ENCODE measurements at places on chromosomes 6 and 20.

DNA sequence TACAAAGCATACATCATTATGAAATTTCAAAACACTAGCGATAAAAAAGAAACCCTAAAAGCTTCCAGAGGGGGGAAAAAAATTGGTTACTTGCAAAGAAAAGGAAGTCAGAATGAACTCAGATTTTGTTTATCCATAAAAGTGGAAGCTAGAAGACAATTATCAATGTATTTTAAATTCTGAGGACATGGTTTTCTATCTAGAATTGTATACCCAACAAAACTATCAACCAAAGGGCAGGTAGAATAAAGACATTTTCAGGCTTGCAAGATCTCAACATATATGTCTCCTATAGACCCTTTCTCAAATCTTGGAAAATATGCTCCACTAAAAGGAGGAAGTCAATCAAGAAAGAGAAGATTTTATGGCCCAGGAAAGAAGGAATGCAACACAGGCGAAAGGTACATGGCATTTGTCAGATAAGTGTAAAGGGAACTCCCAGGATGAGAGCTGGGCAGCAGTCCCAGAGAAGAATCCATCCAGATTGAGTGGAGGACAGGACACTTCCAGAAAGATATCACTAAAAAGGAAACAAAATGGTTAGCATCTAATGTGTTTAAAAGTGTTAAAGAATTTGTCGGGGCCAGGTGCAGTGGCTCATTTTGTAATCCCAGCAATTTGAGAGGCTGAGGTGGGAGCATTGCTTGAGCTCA is 45.4 kb upstream of the ZFAND3 start:
- DNase-seq = no peak

- no peak for DNase-seq
Measured at GRCh38 chr20:37968841-37969401, 64.3 kb downstream of the TTI1 start.

DNA sequence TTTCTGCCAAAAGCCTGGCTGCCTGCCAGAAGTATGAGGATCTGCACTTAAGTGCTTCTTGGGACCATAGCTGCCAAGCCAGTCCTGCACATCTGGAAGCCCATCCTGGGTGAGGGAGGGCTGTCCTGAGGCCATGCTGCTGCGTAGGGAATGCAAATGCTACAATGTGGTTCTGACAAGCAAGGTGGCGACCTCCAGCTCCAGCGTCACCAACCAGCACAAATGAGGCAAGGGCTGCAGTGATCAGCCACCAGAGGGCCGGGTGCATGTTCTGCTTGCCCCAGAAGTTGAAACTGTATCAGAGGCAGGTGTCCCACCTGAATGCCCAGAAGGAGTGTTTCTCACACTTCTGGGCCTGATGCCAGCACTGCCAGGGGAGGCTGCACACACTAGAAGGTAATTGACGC is 99.1 kb upstream of the KCNQ5 start:
- DNase-seq = peak; percentile 9

GRCh38 chr6:145026267-145026679 is 709.0 kb downstream of the EPM2A start:
- DNase-seq = no peak

GRCh38 chr6:12047304-12047703 is 35.2 kb downstream of the HIVEP1 start:
- DNase-seq = no peak

GRCh38 chr6:128057541-128057940 is 156.7 kb upstream of the THEMIS start:
- DNase-seq = no peak

DNA sequence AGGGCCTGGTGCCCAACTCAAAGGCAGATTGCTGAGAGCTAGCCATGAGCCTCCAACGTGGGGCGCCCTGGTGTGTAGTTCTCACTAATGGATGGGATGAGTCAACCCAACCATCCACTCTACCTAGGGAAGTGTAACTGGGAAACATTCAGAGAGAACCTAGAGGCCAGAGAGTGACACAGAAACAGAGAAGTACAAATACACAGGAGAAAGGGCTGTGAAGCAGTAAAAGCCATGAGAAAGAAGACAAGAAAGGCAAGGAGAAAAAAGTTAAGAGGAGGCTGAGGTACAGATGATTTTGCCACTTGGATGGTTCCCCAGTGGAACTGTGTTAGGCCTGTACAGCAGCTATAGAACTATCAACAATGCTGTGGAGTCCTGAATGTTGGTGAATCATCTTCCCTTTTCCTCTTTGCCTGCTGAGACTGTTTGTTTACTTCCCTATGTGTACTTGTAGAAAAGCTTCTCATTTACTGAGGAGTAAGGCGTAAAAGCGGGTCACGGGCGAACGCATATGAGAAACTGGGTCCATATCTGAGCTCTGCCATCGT is 39.0 kb downstream of the MAN1A1 start:
- no peak for DNase-seq

GRCh38 chr20:63009045-63009961 is 2.5 kb upstream of the BHLHE23 start:
- peak; percentile 72 for DNase-seq

DNA sequence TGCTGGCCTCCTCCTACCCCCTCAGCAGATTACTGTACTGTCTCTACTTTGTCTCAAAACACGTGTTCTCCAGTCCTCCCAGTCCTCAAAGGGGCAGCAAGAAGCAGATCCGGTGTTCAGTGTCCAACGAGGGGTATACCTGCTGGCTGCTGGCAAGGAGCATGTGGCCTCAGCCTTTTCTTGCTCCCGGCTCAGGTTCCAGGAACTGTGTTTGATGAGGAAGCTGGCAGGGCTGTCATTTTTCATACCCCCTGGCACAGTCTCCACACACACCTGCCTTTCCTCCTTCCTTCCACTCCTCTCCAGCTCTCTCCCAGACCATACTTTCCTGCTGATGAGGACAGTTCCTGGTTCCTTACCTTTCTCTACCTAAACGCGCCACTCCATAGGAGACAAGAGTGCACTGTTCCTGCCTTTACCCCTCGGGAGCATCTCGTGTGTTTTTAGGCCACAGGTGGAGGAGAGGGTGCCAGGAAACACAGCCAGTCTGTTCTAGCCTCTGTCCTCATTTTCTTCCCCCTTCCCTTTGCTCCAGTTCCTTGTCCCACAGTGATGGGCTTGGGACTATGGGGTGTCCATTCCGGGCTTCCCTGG is 77.2 kb downstream of the SSR1 start:
- DNase-seq = no peak

DNA sequence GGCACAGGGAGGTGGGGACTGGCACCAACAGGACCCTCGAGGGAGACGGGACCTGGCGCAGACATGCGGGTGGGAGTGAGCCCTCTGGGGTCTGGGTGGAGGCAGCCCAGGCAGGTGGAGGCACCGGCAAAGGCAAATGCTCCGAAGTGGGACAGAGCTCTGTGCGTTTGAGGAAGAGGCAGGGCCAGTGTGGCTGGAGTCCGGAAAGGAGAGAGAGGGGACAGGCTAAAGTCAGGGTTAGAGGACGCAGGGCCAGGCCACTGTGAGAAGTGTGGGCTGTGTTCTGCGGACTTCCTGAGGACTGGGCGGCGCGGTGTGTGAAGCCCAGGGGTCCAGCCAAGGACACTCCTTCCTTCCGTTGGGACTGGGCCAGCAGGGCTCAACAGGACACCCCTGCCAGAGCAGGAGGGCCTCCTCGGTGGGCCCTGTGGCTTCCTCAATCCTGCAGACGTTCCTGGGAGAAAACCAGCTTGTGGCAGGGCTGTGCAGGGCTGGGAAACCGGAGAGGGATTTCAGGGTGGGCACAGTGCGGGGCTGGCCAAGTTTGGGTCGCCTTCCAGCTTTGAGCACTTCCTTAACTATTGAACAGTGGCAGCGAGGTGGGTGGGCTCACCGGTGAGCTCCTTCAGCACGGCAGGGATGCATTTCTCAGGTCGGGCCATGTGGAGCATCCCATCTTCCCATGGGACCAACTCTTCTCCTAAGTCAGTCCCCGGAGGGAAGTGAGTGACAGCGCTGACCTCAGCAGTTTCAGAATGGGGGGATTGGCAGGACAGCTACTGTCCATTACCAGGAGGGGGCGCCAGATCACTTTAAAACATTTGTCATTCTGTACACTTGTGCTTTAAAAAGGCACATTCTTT is 22.5 kb downstream of the MOCS3 start:
- peak; percentile 63 for DNase-seq

GRCh38 chr6:4017058-4017739 is 61.7 kb downstream of the FAM217A start:
- no peak for DNase-seq

DNA sequence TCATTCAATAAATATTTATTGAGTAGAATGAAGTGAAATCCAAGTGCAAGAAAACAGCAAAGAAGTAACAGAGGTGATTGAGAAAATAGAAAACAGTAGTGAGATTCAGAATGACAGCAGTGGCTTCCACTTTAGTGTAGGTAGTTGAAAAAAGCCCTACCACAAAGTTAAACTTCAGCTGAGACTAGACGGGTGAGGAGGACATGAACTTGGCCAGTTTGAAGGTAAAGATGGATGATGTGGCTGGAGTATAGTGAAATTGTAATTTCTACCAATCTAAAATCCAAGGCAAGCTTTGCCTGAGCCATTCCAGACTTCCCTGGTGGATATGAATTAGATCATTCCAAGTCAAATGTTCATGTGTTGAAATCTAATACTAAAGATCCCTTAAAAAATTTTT is 32.6 kb upstream of the AHI1 start:
- DNase-seq = no peak

DNA sequence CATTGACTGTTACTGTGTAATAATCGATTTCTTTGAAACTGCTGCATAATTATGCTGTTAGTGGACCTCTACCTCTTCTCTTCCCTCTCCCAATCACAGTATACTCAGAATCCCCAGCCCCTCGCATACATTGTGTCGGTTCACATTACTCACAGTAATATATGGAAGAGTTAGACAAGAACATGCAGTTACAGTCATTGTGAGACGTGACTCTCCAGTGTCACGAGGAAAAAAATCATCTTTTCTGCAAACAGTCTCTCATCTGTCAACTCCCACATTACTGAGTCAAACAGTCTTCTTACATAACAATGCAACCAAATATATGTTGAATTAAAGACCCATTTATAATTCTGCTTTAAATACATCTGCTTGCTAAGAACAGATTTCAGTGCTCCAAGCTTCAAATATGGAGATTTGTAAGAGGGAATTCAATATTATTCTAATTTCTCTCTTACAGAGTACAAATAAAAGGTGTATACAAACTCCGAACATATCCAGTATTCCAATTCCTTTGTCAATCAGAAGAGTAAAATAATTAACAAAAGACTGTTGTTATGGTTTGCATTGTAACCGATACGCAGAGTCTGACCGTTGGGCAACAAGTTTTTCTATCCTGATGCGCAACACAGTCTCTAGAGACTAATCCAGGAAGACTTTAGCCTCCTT is 113.3 kb downstream of the TMEM242 start:
- DNase-seq = no peak

- DNase-seq = no peak
Measured at GRCh38 chr20:63087872-63088680, 81.3 kb upstream of the BHLHE23 start.

- DNase-seq = no peak
Measured at GRCh38 chr6:165976684-165977083, 191.0 kb downstream of the TBXT start.

DNA sequence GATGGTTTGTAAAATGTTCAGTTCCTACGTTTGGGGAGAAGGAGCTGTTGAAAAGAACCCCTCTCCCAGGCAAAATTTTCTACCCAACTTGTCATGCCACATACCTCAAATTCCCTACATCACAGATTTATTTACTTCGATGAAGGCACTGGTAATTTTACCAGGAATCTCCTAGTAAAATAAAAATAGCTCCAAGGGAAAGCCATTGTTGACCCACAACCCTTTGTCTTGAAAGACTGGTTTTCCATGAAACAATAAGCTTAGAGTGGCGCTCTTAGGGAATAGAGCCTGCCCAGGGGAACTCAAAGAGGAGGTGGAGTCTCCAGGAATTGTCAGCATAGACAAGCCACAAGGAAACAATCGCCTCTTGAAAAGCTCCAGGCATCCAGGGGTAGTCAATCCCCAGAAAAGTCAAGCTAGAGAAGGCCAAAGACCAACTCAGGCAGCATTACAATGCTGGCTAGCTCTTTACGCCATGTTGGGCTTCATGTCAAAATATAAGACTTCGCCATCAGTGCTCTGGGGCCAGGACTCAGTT is 99.2 kb upstream of the RREB1 start:
- DNase-seq = no peak

- no peak for DNase-seq
Measured at GRCh38 chr6:3368685-3369084, 88.2 kb downstream of the SLC22A23 start.

- no peak for DNase-seq
Measured at GRCh38 chr20:60104993-60105803, 147.0 kb downstream of the CDH26 start.

DNA sequence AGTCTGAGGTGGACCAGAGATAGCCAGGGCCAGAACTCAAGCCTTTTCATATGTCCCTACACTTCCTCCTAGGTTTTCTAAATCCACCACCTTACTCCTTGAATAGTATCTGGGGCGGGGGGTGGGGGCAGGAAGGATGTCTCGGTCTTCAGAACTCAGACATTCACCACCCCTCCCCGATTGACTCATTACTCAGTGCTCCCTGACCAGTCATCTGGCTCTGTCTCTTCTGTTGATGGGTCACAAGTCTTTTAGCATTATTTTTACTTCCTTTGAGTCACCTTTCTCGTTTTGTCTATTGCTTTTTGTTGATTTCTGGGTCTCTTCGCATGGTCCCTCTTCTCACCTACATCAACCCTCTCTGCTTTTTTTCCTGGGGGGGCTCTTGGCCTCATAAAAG is 23.3 kb downstream of the NOX3 start:
- no peak for DNase-seq

DNA sequence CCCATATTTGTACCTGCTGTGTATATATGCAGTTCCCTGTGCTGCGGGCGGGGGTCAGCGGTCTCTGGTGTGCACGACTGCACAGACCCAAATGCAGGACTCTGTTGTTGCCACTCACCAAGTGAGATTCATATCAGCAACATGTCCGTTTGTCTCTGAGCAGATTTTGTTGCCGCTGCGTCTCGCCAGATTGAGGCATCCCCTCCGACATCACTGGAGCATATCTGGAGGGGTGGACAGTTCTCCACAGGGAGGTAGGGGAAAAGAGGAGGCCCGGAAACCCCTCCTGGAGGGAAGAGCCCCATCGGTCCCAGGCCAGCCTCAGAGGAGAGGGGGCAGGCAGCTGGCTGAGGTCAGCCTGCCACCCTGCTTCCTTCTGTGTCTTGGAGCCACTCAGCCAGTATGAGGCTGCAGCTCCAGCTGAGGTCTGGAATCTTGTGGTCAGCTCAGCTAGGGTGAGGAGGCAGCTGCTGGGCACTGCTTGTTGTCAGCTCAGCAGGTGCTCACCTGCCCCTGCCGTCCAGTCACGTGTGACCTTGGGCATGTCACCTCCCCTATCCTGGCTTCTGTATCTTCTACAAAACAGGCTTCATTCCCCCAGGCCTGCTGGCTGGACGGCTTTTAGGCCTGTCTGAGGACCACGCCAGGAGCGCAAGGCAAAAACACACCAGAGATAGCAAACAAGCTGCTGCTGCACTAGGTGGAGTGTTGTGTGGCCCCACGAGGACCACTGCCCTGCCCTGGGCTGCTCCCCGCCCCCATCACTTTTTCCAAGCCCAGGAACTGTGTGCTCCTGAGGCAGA is 47.1 kb downstream of the HNF4A start:
- no peak for DNase-seq

DNA sequence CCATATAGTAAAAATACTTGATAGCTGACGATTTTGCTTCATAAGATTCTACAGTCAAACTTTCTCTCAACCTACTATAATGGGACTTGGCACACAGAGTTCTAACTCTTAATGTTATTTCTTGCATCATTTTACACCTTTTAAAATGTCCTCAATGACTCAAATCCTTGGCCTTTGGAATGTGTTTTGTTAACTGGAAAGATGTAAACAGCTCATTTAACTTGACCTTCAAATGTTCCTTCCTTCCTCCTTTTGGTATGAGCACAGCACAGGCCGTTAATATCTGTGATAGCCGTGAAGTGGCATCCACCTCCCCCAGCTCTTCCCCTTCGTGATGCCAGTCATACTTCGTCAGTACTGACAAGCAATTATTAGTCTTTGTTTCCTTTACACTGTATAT is 972.0 kb upstream of the CITED2 start:
- DNase-seq = no peak

Measured in T-cell (primary cell).